GM19239 (cell line): ENCODE measurements at places on chromosomes 5 and 9.

DNA sequence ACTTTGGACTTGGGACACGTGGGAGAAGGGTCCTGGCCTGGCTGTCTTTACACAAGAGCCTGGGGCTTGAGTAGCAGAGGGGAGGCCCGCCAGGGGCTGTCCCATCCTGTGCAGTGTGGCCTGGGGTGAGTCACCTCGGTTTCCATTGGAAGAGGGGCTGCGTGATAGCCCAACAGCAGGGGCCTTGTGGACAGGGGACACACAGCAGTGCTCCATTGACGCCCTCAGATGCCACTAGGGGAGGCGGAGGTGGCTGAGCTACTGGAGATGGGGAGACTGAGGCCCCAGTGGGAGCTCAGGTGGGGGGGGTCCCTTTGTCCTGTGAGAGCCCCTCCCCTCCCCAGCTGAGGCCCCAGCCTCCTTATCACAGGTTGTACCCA, 50.0 kb upstream of the RNU6ATAC start:
- no peak for DNase-seq

DNA sequence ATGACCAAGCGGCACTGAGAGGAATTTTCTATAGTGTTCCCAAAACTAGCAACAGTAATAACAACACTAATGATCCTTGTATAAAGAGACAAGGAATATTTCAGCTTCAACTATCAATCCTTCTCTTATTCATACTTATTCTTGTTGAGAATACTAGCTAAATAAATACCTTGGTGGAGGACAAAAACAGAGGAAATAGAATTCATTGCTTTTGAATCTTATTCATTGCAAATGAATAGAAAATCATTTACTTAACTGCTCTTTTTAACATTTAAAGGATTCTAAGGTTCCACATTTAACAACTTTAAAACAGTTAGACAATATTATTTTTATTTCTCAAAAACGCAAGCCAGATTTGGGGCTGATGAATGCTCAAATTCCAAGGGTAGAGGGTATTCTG, 22.4 kb downstream of the SKIC3 start:
- no peak for DNase-seq

- no peak for DNase-seq
Observed at GRCh38 chr5:83937837-83938236, 217.2 kb upstream of the HAPLN1 start.

DNA sequence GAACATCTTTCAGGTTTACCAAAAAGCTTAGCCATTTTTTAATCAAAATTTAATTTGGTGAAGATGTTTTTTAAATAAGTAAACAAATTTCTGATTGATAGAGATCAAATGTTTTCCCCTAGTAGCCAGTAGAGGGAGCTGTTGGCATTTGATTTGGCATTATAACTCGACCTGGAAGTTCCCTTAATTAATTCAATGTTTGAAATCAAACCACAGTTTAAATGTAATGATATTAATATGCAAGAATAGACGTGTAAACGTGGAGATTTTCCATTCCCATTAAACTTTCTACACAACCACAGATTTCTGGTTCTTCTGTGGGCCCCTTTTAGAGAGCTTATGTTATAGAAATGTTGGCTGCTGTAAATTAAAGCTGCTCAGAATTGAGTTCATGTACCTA, 148.1 kb upstream of the MPDZ start:
- DNase-seq, result no peak

DNA sequence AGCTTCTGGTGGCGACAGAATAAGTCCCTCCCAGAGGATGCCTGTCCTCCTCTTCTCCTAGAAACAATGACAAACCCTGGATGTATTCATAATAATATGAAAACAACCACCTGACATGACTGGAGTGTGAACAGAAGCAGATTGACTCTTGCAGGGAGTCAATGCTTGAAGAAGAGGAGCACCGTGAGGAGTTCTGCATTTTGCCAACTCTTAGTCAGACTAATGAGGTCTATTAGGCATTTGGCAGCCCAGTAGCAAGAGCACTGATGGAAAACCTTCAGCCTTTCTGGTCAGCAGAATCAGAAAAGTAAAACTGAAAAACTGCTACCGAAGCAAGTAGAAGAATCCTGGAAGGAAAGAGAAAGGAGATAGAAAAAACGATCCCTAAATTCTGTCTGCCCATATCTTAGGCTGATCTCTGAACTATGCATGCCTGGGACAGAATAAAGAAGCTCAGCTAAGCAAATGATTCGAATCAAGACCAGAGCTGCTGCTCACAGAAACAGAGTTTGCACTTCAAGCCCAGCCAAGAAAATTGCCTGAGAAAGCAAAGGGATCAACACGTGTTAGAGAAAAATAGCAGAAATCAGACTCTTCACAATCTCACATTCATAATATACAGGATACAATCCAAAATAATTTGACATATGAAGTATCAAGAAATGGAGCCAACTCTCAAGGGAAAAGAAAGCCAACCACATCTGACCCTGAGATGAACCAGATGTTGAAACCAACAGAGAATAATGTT, 69.5 kb upstream of the OSMR start:
- DNase-seq, result no peak

DNA sequence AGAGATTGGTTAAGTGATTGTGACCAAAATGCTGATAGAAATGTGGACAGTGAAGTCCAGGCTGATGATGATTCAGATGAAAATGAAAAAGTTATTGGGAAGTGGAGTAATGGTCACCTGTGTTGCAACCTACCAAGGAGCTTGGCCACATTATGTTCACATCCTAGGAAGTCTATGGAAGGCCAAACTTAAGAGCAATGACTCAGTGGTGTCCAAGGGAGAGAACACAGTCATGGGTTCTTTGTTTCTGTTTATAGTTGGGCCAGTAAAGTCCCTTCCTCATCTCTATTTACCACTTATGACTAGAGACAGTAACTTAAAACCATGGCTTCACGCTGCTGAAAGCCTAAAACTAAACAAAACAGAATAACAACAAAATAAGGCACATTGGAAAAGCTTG, 555.3 kb upstream of the DAB2 start:
- DNase-seq, result no peak

- no peak for DNase-seq
Observed at GRCh38 chr9:126457890-126458289, 131.3 kb downstream of the MVB12B start.

DNA sequence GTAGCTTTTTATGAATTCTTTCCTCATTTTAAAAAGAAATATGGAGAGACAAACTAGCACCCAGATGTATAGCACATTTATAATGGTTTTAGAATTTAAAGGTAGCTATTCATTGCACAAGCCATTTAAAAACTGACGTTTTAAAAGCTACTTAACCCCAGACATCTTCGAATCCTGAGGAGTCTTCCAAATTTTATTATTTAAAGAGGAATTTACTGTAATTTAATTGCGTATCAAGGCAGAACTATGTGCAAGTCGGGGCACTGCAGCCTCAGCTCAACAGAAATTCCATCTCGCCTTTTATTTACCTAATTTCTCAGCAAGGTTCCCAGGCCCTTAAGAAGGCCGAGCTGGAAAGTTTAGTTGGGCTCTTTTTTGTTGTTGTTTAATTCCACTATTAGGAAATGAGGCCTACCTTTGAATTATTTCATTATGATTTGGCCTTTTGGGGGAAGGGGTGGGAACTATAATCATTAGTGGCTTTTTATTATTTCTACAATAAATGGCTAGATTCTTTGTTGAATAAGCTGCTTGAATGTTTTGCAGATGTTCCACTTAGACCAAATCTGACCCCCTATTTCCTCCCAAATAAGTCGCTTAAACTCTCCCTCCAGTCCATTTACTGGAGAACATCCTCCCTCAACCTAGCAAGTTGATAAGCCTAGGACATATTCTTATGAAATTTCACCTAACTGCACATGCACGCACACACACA, 20.2 kb downstream of the NR2F1 start:
- DNase-seq, result no peak

GRCh38 chr9:36140086-36141084, 3.9 kb downstream of the GLIPR2 start:
- DNase-seq, result no peak

GRCh38 chr5:45694971-45695803, 993 bp downstream of the HCN1 start:
- DNase-seq, result no peak

DNA sequence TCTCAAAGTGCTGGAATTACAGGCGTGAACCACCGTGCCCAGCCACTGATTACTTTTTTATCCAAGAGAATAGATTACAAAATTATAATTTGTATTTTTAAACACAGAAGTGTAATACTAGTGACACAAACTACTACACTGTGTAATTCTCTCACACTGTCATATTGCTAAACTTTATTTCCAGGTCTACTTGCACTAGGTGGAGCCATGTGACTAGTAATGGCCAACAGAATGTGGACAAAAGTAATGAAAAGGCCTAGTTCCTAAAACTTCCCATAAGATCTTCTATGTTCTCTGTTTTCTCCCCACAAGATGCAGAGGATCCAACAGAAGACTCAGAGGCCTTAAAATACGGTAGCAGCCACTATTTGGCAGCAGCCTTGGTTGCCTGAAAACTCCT, 27.3 kb downstream of the NADK2 start:
- no peak for DNase-seq

DNA sequence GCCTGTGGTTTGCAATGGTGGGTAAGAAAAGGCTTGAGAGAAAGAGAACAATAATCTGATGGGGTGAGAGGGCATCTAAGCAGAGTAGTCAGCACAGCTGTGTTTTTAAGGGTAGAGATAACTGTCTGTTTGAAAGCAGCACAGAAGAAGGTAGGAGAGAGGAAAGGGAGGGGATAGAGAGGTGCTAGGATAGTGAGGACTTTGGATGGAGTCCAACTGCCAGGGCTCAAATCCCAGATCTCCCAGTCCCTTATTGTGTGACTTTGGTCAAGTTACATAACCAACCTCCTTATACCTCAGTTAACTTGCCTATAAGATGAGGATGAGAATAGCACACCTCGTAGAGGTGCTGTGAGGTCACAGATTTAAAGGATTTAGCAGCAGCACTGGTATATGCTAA, 55.6 kb downstream of the GPR21 start:
- DNase-seq, result no peak

DNA sequence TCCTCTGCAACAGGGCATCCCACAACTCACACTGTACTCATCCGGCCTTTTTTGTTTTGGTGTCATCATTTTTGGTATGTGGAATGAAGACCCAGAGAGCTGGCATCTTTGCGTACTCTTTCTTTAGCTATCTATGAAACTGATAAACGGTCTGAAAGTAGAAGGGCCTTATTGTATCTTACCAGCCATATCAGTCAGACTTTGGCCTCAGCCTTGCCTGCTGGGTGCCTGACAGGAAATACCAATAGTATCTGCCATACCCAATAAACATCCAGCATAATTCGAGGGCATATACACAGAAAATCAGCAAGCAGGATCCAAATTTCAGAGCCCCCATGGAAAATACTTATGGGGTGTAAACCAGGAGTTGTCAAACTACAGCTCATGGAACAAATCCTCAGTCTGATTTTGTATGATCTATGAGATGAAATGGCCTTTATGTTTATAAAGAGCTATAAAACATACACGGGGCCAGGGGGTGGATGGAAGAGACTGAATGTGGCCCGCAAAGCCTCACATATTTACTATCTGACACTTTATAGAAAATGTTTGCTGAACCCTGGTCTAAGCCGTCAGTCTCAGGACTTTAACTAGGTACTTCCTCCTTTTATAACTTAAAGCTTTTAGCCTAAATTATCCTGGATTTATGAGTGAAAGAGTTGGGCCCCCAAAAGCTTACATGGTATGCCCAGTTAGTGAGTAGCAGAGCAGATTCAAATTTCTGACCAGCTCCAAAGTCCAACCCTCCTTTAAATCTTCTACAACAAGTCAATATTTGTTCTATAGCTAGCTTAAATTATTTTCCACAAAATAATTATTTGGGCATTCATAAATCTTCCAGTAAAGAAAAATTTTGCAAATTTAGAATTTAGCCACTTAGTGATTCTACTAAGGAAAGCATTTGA, 308.0 kb upstream of the PUM3 start:
- DNase-seq, result no peak

DNA sequence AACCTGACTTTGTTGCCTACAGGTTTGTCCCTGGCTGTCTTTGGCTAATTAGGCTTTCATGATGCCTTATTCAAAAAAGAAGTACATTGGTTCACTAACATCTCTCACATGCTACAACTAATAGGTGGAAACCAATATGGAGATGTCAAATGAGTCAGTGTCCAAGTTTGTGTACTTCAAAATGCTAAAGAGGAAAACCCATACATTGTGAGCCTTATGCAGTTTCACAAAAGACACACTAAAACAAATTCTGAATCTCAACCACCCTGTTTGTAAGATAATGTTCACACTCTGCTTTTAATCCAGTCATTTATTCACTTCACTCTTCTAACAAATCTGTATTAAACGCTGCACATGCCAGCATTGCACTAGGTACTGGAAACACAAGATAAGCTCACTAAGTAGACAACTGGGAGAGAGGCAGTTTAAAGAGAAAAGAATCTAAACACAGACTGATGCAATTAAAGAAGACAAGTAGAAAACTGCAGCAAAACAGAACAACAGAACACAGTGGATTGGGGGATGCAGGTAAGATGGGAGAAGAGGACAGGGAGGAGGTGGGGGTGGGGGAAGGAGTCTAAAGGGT, 104.1 kb downstream of the DROSHA start:
- DNase-seq, result no peak
